ENCODE measurements at places on chromosomes 5 and 9.

GRCh38 chr5:103487822-103488493 lies 74.6 kb downstream of the NUDT12 start:
- no peak for DNase-seq

- no peak for DNase-seq
These were observed 229.1 kb downstream of the PSAT1 start for GRCh38 chr9:78525986-78526560.

- DNase-seq, result no peak
These were observed 292.0 kb downstream of the FANCC start for GRCh38 chr9:95025213-95026147.

DNA sequence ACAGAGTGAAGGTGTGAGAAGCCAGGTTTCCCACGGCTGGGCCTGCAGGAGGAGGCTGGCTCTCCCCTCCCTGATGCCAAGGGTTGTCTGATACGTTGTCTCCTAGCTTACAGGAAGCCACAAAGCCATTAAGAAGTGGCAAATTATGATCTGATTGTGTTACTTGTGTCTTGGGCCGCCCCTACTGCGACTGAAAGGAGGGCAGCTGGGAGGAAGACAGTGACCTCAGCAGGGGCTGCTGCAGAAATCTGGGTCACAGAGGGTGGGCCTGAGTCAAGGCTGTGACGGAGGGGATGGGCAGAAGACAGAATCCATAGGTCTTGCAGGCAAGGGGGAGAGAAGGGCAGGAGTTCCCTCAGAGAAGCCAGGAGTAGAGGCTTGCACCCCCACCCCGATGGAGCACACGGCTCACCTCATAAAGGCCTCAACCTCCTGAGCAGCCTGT lies 145.0 kb downstream of the FSTL4 start:
- DNase-seq, result no peak

DNA sequence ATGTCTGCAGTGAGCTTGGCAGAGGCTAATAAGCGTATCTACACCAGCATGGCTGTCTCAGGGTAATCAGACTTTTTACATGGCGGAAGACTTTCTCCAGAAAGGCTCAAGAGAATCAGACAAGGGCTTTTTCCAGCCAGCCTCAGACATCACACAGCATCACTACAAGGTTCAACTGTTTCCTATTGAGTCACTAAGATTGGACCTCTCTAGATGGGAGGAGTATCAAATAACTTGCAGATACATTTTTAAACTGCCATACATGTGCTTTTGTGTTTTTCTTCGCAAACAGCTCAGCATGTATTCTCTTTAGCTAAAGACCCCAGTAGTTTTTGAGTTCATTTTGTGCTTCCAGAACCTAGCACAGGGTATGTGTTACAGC lies 22.9 kb upstream of the PIK3R1 start:
- no peak for DNase-seq

DNA sequence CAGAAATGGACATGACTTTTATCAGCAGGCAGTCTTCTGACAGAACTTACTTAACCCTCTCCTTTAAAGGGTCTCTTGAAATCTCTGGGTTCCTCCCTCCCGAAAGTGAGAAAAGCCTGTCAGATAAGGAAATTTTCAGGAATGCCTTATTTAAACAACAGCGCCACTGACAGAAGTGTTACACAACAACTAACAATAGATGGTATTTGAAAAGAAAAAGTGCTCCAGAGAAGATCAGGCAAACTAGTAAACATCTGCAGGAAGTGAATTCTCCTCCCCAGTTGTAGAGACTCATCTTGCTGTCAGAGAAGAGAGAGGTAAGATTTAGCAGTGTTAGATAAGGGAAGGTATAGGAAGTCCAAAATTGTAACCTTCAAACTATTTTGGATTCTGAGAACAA lies 107.2 kb upstream of the NFIL3 start:
- DNase-seq, result no peak

GRCh38 chr9:4117835-4118610 lies 181.8 kb downstream of the GLIS3 start:
- DNase-seq, result no peak

DNA sequence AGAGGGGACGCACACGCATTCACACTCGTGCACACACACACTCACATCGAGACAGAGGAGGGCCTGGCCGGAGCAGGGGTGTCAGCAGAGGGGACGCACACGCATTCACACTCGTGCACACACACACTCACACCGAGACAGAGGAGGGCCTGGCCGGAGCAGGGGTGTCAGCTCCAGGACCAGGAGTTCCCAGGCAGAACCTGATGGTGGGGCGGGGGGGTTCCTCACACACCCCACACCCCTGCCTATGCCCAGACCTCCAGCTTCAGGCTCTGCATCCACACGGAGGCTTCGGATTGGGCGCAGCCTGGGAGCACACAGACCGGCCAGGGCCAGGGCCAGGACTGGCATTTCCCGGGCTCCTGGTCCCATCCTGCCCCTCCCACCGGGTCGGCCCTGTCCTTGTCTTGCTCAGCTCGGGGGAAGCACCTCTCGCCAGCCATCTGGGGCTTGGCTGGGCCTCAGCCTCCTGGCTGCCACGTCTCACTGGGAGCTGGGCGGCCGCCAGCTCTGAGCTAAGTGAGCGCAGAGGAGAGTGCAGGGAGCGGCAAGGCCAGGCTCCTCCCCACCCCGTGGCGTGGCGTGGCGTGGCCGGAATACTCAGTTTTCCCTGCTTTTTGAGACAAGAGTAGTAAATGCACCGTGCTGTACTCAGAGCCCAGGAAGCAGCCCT lies 31.3 kb downstream of the ADAMTS2 start:
- no peak for DNase-seq

DNA sequence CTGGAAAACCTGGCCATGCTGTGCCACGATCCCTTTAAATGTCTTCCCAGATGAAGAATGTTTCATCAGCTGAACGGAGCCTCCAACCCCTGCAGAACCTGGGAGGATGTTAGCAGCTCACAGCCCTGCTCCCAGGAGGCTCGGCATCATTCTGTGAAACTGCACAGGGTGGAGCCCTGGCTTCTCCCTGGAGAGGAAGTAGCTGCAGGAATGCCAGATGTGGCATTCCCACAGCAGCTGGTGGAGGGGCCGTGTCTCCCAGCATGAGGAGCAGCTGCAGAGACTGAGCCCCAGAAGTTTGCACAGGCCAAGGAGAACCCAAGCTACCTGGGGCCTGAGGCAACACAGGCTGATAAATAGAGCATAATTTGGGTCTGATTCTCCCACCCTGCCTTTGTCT lies 165.8 kb upstream of the MAP3K1 start:
- no peak for DNase-seq

DNA sequence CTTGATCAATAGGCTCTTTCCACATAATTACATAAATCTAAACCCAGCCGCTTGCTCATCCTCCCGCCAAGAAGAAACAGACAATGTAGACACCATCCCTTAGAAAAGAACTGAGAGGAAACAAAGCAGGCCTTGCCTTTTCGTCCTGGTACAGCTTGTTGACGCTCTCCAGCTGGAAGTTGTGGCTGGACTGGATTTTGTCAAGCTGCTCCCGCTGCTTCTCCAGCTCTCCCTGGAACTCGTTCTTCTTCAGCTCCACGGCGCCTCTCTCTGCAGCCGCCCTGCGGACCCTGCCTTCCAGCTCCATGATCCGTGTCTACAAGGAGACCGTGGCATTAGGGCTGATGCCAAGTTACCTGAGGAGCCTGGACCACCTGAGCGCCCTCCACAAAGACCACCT lies 22.1 kb downstream of the GOLM1 start:
- no peak for DNase-seq

- DNase-seq, result no peak
These were observed 13.0 kb upstream of the CEP120 start for GRCh38 chr5:123436201-123436600.

DNA sequence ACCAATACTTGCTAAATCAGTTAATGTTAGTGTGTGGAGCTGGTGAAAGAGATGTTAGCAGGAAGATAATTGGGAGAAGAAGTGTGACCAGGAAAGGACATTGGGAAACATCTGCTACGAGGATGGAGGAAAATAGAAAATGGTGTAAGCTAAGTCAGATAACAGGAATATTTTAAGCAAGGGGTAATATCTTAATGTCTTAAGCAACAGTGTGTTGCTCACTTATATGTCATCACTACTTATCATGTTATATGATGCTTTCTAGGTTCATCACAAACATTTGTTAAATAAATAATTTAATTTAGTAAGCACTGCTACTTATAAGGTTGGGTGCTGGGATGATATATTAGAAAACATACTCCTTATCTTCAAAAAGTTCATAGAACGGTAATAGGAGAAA lies 326.1 kb downstream of the EDIL3 start:
- DNase-seq, result no peak

GRCh38 chr9:72812559-72813111 lies 140.2 kb downstream of the ALDH1A1 start:
- no peak for DNase-seq

DNA sequence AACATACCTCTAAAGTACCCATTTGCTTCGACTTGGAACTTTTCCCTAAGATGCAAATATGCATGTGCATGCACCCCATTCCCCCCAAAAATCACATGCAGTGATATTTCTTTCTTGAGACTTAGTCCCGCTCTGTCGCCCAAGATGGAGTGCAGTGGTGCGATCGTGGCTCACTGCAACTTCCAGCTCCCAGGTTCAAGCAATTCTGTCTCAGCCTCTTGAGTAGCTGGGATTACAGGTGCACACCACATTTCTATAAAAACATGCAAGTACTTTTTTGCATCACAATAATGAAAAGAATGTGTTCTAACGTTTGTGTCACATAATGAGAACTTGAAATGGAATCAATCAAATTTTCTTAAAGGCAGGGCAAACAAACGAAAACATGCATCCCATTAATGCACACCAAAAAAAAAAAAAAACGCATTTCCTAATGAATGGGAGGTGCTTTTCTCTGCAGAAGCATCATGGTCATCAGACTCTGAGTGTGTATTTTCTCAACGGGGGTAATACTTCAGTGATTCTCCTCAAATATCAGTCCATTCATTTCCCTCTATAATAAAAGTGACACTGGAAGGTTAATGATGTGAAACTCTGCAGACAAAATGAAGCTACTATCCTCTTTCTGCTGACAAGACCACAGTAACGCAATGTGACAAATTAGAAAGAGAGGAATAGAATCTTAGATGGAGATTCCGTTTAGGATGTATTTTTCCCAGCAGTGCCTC lies 389.4 kb downstream of the CTNND2 start:
- DNase-seq, result peak; percentile 29

GRCh38 chr5:77347435-77348098 lies 137.1 kb downstream of the PDE8B start:
- DNase-seq, result no peak

DNA sequence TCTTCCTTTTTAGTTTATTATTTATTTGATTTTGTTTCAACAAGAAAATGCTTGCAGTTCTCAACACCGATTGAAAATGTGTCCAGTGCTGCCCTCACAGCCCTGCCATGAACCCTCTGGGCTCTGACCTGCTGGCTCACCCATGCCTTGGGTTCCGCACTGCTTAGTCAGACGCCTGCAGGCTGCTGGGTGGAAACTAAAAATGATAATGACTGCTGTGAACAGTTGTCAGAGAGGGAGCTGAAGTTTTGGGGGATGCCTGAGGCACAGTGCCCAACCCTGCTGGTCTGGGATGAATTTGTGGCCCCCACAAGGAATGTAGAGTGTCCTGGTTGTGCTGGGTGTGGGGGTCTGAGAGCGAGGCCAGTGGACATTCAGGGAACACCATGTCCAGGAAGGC lies 22.2 kb upstream of the CFAP157 start:
- no peak for DNase-seq

DNA sequence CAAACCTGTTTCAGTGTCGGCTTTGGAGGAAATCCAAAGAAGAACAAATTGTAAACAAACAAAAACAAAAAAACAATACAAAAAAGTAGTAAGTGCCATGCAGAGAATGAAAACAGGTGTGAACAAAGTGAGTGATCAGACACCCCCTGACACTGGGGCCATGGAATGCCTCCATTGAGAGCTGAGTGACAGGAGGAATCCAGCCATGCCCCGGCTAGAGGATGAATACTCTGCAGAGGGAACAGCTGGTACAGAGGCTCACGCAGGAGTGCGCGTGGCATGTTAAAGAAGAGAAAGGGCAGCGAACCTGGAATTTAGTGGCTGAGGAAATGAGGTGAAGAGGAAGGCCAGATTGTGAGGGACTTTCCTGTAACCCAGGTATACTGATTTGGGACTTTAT lies 15.5 kb upstream of the CCNJL start:
- DNase-seq, result no peak

DNA sequence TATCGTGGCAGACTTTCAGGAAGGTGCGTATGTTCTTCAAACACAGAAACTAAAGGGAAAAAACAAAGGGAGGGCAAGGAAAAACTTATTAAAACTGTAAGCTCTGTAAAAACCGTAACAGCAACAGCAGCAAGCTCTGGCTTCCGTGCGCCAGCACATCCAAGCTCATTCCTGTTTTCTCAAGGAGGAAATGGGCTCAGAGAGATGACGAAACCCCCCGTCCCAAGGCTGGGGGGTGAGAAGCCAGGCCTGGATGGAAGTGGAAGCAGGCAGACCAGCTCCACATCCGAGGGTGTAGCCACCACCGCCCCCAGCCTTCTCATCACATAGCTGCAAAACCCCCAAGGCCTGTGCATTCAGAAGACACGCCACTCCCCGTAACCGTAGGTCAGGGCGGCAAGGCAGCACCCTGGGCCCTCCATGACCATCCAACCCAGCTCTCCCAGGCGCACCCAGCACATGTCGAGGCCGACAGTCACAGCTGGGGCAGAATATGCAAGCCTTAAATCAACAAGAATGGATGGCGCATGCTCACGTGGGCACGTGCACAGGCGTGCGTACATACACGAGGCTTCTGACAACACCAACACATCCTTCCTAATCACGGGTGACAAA lies 52.8 kb downstream of the VAV2 start:
- DNase-seq, result no peak

DNA sequence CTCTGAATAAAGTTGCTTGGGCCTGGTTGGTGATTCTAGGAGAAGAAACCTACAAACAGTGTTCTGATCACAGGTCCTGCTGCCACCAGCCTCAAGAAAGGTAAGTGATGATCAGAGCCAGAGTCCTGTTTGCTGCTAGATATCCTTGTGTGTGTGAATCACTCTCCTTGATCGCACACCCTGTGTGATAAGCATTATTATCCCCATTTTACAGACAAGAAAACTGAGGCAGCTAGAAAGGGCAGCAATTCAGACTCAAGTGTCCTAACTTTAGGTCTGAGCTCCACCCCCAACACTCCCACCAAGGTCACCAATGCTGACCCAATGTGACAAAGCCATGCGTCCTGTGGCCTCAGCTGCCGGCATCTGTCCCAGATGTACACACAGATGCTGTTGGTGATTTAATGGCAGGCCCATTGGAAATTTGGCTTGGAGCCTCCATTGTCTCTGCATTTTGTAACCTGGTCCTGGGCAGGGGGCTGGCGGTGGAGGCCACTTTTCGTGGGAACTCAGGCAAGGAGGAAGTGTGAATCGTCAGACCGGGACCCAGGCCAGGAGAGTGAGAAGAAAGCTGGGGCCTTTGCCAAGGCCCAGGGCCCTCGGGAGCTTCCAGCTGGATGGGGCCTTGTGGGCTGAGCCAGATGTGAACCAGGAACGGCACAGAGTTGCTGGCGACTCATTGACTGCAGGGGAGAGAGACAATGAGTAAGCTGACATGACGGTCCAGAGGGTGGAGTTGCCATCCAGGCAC lies 29.8 kb upstream of the GGTA1 start:
- peak; percentile 56 for DNase-seq

Data from right renal cortex interstitium (tissue), 3 donors.